ENCODE measurements at places on chromosomes 4 and X. TPM values are rescaled to one million over a fixed set of nuclear protein-coding genes. Genes with fewer than 3 reads are reported as not detected.

- no peak for DNase-seq
These were observed 100.4 kb downstream of the HS6ST2 start for GRCh38 chrX:132858018-132858417.

DNA sequence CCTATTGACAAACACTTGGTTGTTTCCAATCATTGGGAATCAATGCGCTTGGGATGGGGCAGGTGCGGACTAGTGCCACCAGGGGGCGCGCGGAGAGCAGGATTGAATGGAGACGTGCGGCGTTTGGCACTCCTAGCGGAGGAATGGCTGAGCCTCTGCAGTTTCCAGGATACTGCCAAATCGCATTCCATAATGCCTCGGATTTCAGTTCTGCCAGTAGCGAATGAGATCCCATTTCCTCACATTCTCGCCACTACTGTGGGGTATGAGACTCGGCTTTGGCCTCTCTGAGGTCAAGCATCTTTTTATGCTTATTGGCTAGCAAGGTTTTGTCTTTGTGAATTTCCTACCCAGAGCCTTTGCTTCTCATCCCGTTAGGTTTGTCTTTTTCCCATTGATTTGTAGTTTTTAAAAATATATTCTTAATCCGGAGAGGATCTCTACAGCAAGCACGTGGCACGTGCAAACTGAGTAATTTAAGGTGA is 28.7 kb downstream of the CLDN34 start:
- DNase-seq, result peak; percentile 85

- no peak for DNase-seq
These were observed 49.1 kb downstream of the RASGEF1B start for GRCh38 chr4:81422595-81422994.

Gene MAGEC1
- total RNA-seq, result not detected

Gene AMTN
- not detected for total RNA-seq

Data from GM23248 (cell line).